ENCODE measurements at places on chromosomes 6 and 20.

DNA sequence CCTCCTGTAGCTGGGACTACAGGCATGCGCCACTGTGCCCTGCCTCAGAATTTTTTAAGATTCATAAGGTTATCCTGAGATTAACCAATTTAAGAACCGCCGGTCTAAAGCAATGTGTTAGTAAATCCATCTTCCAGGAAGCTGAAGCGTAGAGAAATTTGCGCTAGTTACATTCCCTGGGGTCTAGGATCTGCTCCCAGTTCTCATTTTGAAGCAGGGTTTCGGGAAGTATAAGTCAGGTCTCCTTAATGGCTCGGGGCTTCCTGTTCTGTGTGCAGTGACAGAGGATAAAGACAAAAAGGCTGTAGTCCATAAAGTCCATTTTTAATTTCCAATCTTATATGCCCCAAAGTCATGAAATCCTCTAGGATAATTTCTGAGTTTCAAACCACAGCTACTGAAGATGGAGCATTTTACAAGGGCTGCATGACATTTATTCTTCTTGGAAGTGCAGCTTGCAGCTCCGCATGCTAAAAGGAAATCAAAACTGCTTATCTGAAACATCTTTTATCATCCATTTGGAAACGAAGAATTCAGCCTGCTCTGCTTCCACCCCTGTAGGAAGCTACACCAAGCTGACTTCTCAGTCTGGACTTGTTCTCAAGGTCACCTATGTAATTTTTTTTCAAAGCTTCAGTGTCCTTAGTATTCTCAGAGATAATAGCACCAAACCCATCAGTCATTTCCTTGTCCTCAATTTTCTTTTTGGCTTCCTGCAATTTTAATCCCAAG, 326.1 kb downstream of the PRL start:
- peaks cover 3% of the 10 kb centered on the region for H3K27me3 ChIP-seq
- H3K4me3 ChIP-seq: no peak overlapping the region
- H3K4me1 ChIP-seq: no peaks in the 10 kb centered on the region
- H3K27ac ChIP-seq: no peak overlapping the region
- no peak for ATAC-seq
- no peaks in the 10 kb centered on the region for H3K36me3 ChIP-seq

DNA sequence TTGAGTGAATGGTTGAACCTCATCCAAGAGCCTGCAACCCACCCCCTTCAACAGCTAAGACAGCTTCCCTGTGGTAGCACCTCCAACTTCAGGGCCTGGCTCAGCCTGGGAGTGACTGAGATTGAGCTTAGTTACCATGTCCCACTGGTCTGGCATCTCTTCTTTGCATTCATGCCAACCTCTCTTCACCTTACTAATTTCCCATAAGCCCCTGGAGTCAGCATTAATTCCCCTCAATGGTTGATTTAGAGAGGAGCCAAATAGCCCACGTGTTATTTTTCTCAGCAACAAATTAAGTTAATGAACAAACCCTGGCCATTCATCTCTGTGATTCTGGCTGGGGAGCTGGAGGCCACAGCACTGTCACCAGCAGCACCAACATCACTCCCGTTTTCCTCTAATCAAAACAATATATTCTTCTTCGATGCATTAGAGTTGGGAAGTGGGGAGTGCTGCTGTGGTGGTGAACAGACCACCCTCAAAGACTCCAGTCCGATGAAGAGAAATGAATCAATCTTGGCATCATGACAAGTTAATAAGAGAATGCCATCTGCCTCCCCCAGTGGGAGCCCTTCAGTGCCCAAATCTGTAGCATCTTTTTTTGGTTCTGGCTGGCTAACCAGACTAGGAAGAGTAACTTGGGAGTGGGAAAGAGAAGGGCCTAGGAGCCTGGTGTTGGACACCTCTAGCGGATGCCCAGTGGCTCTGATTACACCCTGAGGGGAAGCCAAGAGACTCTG, 316.9 kb upstream of the RNF24 start:
- peaks cover 27% of the 10 kb centered on the region for H3K27me3 ChIP-seq
- no peak for ATAC-seq
- no peaks in the 10 kb centered on the region for H3K4me1 ChIP-seq
- no peak overlapping the region for H3K27ac ChIP-seq
- H3K4me3 ChIP-seq: no peak overlapping the region

GRCh38 chr6:1382883-1383728, 6.3 kb upstream of the FOXF2 start:
- ATAC-seq: no peak
- H3K4me1 ChIP-seq: peaks cover 18% of the 10 kb centered on the region
- H3K27ac ChIP-seq: no peak overlapping the region
- no peaks in the 10 kb centered on the region for H3K36me3 ChIP-seq
- H3K4me3 ChIP-seq: no peak overlapping the region

GRCh38 chr20:12640251-12640650, 368.5 kb upstream of the SPTLC3 start:
- no peak overlapping the region for H3K4me3 ChIP-seq
- no peaks in the 10 kb centered on the region for H3K36me3 ChIP-seq
- no peaks in the 10 kb centered on the region for H3K27me3 ChIP-seq
- no peaks in the 10 kb centered on the region for H3K4me1 ChIP-seq
- H3K27ac ChIP-seq: no peak overlapping the region
- no peak for ATAC-seq

GRCh38 chr6:33929575-33930288, 125.9 kb upstream of the MLN start:
- peaks cover 3% of the 10 kb centered on the region for H3K27me3 ChIP-seq
- no peak overlapping the region for H3K27ac ChIP-seq
- no peak overlapping the region for H3K4me3 ChIP-seq
- no peaks in the 10 kb centered on the region for H3K4me1 ChIP-seq

DNA sequence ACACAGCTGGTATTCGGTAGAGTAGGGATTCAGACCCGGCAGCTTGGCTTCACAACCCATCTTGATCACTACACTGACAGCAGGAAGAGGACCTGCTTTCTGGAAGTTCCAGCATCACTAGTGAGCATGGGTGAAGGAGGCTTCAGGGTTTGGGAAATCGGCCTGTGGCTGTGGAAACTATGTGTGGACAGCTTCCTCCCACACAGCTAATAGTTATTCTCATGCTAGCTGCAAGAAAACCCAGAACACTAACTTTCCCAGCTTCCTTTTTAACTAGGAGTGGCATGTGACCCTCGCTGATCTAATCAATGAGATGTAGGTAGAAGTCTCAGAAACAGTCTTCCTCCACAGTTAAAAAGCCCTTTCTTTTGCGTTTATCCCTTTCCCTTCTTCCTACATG, 36.3 kb upstream of the SIRPA start:
- H3K27ac ChIP-seq: no peak overlapping the region
- no peaks in the 10 kb centered on the region for H3K4me1 ChIP-seq
- ATAC-seq: no peak
- H3K27me3 ChIP-seq: peaks cover 21% of the 10 kb centered on the region
- no peak overlapping the region for H3K4me3 ChIP-seq

DNA sequence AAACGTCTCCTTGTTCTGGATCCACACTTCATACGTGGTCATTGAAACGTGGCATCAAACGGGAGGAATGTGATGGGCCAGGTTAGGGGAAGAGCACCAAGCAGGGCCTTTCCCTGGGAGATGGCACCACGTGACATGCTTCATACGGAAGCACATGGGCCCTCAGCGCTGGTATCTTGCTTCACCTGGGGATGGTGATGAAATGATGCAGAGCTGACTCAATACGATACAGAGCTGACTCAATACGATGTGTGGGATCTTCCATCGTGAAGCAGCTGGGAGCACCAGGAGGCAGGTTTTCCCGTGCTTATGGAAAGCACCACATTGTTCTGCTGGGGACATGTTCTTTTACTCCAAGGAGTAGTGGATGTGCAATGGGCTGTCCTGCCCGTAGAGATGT, 22.5 kb upstream of the TAGAP start:
- no peaks in the 10 kb centered on the region for H3K27me3 ChIP-seq
- H3K4me3 ChIP-seq: peak overlapping the region; percentile 42
- ATAC-seq: peak; percentile 82
- peak overlapping the region; percentile 47 for H3K27ac ChIP-seq
- H3K4me1 ChIP-seq: peaks cover 56% of the 10 kb centered on the region
- H3K36me3 ChIP-seq: no peaks in the 10 kb centered on the region

Measured in activated T-helper 17 cell treated with anti-CD3 and anti-CD28 coated beads, Interleukin-2, amount 50 U/mL, for 72 hours (primary cell).